ENCODE measurements at places on chromosomes 3 and 15. TPM values are rescaled to one million over a fixed set of nuclear protein-coding genes. Genes with fewer than 3 reads are reported as not detected.

Gene CNTN3
- not detected for total RNA-seq

- H3K4me3 ChIP-seq: no peak overlapping the region
- peaks cover 29% of the 10 kb centered on the region for H3K4me1 ChIP-seq
- H3K36me3 ChIP-seq: peaks cover 17% of the 10 kb centered on the region
- peak overlapping the region; percentile 56 for H3K27ac ChIP-seq
- H3K27me3 ChIP-seq: no peaks in the 10 kb centered on the region
Observed at GRCh38 chr3:111739311-111739911, 119.7 kb upstream of the PHLDB2 start.

DNA sequence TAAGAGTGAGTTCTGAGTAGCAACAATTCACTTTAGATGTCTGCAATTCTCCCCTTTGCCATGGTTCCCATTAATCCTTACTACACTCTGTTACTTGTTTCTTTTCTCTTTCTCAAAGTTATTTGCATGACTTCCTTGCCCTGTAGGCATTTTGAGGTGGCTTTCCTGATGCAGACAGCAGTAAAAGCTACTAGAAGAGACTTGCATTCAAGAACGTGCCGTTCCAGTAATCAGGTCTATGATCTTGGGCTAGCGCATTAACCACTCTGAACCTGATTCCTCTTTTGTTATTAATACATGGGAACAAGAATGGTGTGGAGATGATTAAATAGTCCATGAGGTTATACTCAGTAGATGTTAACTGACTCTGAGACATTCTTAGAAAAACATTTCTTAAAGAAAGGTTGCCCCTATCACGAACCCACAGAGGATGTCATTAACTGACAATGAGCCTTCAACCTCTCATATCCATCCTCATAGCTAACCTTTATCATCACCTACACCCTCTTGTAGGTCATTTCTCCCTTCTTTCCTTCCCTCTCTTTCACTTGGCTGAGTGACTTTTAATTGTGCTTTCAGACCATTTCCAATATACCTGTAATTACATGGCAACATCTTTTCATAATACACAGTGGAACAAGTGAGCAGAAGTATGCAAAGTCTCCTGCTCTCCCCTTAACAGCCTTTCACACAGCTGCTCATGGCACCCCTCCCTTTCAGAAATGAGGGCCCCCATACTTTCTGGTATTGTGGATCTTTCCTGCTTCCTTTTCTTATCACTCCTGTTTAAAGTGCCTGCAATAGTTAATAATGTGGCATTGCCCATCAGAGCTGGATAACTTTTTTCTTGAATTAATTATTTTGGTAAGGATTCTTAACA lies 175.9 kb downstream of the CHST2 start:
- no peaks in the 10 kb centered on the region for H3K36me3 ChIP-seq
- H3K27me3 ChIP-seq: no peaks in the 10 kb centered on the region
- H3K4me1 ChIP-seq: peaks cover 38% of the 10 kb centered on the region
- peak overlapping the region; percentile 39 for H3K27ac ChIP-seq

- H3K4me3 ChIP-seq: no peak overlapping the region
- no peak for DNase-seq
- no peaks in the 10 kb centered on the region for H3K27me3 ChIP-seq
- no peaks in the 10 kb centered on the region for H3K36me3 ChIP-seq
- no peak overlapping the region for H3K27ac ChIP-seq
- peaks cover 11% of the 10 kb centered on the region for H3K4me1 ChIP-seq
Observed at GRCh38 chr15:99403597-99403996, 152.3 kb downstream of the LRRC28 start.

- H3K27me3 ChIP-seq: no peaks in the 10 kb centered on the region
- peaks cover 26% of the 10 kb centered on the region for H3K4me1 ChIP-seq
- DNase-seq: no peak
- no peak overlapping the region for H3K4me3 ChIP-seq
Observed at GRCh38 chr3:192841428-192841827, 76.2 kb downstream of the MB21D2 start.

GRCh38 chr3:113223475-113224281 lies 12.3 kb downstream of the BOC start:
- H3K36me3 ChIP-seq: no peaks in the 10 kb centered on the region
- H3K27ac ChIP-seq: no peak overlapping the region
- peaks cover 47% of the 10 kb centered on the region for H3K27me3 ChIP-seq
- H3K4me3 ChIP-seq: peak overlapping the region; percentile 23
- DNase-seq: peak; percentile 78

DNA sequence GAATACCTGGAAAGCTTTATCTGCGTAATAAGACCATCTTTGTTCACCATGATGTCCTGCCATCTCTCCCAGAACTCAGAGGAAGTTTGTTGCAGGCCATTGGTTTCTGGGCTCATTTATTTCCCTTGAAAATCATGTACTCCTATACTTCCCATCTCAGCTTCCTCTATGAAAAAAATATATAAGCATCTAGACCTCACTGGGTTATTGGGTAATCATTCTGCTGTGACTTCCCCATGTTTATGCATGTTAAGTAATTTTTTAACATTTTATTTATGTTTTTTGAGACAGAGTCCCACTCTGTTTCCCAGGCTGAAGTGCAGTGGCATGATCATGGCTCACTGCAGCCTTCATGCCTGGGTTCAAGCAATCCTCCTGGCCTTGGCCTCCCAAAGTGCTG lies 184.5 kb downstream of the ZPLD1 start:
- H3K4me1 ChIP-seq: no peaks in the 10 kb centered on the region
- H3K4me3 ChIP-seq: no peak overlapping the region
- H3K27me3 ChIP-seq: no peaks in the 10 kb centered on the region
- no peak overlapping the region for H3K27ac ChIP-seq
- DNase-seq: no peak
- H3K36me3 ChIP-seq: no peaks in the 10 kb centered on the region

Gene GRIP2
- total RNA-seq: not detected
